Stimulated activated CD4-positive, alpha-beta T cell treated with anti-CD3 and anti-CD28 coated beads, TNF-alpha, amount 100 ng/mL, for 4 hours (primary cell): ENCODE measurements at places on chromosomes 12 and 14.

DNA sequence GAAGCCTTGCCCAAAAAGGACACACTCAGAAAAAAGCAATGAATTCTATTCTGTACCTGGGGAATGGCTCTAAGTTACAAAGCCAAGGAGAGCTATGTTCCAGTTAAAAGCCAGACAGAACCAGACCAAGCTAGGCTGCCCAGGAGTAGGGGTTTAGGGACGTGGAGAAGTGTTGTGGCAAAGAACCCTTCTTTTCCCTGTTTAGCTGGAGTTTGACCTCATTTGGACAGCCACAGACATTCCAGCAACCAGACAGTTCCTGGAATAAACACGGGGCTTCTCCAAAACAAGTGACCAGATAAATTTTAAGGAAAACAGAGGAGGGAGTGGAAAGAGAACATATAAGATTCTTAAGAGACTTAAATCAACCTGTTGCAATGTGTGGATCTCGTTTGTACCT, 62.3 kb downstream of the GCH1 start:
- no peak for DNase-seq

DNA sequence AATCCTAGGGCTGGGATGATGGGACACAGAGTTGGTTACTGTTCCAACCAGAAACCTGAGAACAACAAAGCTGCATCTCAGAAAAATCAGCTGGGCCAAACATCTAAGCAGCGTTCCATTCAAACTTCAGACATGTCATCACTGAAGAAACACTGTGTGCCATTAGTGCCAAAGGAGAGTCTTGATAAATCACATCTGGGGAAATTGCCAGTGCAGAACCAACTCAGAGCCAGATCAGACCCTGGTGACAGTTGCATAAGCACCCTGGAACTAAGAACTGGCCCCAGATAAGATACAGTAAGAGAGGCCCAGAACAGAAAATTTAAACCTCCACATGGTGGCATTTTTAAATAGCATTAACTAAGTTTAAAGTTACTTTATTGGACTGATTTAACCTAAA, 482.8 kb downstream of the PRKD1 start:
- DNase-seq, result no peak

GRCh38 chr12:119448611-119449131, 114.1 kb downstream of the CCDC60 start:
- DNase-seq, result no peak

- DNase-seq, result no peak
These were observed 19.4 kb upstream of the EVL start for GRCh38 chr14:100045642-100046344.

- DNase-seq, result no peak
These were observed 172.8 kb upstream of the LMNTD1 start for GRCh38 chr12:25725931-25726330.

DNA sequence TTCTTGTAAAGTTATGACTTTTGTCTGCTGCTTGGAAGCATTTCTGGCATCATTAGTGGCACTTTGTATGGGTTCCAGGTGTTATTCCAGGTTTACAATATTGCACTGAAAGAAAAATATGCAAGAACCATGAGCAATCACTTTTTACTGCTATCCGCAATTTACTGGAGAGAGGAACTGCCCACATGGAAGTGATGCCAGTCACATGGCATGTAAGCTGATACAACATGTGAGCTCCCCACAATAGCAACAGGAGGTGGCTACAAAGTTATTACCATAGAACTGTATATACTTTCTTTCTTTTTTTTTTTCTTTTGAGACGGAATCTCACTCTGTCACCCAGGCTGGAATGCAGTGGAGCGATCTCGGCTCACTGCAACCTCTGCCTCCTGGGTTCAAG, 1012.1 kb downstream of the BCL11B start:
- no peak for DNase-seq

DNA sequence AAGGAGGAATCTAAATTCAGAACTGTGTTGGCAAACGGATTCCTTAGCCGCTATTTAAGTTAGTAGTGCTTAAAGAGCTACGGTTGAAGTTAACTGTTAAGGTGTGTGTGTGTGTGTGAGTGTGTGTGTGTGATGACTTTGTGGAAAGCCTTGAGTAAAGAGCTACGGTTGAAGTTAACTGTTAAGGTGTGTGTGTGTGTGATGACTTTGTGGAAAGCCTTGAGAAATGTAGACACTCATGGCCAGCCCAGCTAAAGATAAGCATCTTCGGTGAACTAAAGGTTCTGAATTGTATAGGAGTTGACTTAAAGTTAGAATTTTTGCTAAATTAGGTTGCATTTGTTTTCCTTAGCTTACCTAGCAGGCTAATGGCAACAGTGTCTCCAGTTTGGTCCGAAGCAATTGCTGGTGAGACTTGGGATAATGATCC, 1.4 kb downstream of the KTN1 start:
- DNase-seq, result no peak

GRCh38 chr12:110170535-110171185, 46.5 kb downstream of the IFT81 start:
- DNase-seq, result no peak

DNA sequence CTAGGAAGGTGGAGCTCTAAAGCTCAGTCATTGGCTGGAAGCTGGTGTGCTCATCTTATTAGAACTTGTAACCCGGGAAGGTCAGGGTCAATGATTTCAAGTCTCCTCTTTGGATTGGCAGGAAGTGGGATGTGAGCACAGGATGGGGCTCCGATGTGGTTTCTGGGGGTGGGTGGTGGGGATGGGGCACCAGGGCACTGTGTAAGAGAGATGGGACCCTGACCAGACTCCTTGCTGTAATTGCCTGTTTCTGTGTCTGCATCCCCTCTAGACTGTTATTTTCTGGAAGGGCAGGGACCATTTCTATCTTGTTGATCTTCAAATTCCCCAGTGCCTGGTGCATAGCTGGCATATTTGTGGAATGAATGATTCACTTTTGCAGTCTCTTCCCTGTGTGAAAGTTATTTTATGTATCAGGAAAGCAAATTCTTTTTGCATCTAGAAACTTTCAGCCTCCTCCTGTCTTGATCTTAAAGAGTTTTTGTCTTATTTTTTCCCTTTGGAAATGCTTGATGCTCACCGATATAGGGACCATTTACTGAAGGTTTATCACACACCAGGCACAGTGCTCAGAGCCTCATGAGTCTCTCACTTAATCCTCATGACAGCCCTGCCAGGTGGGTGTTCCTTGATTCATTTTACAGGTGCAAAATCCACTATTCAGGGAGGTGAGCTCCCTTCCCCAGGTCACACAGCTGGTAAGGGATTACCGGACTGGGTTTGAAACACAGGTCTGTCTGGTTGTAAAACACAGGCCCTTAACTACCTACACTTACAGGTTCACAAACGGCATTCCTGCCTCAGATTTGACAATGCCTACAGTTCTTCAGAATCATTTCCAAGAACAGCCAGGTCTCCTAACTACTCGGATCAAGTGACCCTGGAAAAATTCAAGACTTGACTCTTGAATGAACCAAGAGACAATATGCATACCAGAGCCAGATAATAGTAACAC, 86.9 kb upstream of the IGF1 start:
- DNase-seq, result no peak

GRCh38 chr14:88868558-88869159, 44.2 kb downstream of the TTC8 start:
- no peak for DNase-seq

DNA sequence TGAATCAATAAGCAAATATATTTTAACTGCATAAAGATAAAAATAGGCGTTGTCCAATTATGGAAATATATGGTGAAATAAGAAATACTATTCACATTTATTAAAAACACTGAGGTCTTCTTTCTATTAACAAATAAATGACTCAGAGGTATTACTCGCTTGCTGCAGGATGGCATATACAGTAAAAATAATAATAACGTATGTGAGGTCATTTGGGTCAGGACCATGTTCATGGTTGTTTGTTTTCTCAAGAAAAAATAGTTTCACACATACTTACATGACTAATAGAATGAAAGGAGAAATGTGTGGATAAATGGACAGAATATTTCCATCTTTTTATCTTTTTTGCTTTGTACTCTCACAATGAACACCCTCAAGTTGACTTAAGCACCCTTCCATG, 46.5 kb upstream of the RTL1 start:
- no peak for DNase-seq

DNA sequence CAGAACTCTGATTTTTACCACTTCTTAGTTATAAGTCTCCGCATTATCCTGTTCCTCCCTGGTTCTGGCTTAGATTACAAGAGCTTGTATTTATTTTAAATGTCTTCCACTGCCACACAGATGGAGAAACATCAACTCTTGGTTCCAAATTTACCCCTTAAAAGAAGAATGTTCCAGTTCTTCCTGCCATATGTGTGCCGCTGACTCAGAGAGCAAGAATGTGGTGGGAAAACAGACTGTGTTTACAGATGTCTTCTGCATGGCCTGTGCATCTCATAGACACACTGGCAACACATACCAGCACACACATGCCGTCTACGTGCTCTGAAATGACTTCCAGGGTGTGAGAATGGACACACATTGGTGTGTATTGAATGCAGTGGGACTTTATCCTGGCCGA, 383.0 kb downstream of the LRIG3 start:
- no peak for DNase-seq

GRCh38 chr12:31477687-31478086, 113.2 kb downstream of the DENND5B start:
- DNase-seq, result no peak

- no peak for DNase-seq
These were observed 8.3 kb upstream of the TTC5 start for GRCh38 chr14:20314026-20314425.

DNA sequence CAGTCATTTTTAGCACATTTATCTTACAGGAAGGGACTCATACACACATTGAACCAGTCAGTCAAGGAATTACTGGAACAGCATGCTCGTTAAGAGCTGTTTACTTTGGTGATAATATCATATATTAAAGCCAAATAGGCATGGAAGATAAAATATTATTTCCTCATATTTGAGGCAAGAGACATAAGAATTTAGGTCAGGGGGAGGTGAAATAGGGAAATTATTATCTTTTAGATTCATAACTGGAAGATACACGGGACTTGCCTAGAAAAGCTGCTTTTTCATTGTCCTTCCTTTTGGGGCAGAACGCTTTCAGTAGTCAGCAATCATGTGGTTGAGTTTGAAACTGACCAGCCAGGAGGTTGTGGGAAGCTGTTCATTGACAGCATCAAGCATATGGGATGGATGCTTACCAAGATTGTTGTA, 72.5 kb downstream of the NTN4 start:
- no peak for DNase-seq

GRCh38 chr12:42534184-42534838, 55.2 kb downstream of the PRICKLE1 start:
- no peak for DNase-seq

DNA sequence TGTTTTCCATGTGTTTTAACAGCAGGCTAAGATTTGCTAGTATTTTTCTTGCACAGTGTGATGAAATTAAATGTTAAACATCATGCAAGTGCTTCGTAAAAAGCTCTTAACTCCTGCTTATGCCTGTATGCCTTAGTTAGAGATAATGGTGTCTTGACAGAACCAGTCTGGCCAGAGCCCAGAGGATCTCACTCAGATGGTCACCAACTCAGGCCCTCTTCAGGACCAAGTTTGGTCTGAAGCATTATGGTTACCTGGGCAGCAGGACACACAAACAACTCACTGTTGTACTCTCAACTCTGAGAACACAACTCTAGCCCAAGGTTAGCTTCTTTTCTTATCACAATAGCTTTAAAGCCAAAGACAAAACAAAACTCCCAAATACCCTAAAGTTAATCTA, 115.4 kb downstream of the KIF21A start:
- DNase-seq, result no peak

GRCh38 chr12:124323771-124324530, 29.1 kb downstream of the RFLNA start:
- DNase-seq, result no peak

DNA sequence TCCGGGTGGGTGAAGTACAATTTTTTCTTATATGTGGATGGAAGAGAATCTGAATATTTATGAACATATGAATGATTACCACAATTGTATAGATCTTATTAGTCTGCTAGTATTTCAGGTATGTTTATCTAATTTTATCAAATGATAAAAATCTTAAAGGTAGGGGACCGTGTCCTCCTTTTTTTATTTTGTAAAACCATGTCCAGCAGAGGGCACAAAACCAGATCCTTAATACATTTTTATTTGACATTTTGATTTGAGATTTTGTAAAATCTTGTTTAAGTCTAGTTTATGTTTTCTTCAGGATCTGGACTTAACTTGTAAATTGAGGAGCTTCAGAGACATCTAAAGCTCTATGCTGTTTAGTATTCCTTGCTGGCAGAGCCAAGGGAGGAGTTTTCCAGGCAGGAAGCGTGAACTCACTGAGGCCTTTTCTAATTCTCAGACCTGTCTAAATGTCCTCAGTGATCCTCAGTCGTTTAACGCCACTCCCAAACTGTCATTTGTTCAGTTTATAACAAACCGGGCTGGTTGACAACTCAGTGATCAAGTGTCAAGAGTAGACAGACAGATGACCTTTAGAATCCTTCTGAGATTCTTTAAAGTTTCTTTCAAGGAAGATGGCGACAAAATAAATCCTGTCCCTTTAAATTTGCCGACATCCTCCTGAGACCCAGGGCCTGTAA, 263.9 kb downstream of the KTN1 start:
- DNase-seq, result no peak

- no peak for DNase-seq
These were observed 106.7 kb downstream of the PRMT8 start for GRCh38 chr12:3597526-3598210.

GRCh38 chr12:46660719-46661109, 165.1 kb downstream of the SLC38A4 start:
- no peak for DNase-seq

DNA sequence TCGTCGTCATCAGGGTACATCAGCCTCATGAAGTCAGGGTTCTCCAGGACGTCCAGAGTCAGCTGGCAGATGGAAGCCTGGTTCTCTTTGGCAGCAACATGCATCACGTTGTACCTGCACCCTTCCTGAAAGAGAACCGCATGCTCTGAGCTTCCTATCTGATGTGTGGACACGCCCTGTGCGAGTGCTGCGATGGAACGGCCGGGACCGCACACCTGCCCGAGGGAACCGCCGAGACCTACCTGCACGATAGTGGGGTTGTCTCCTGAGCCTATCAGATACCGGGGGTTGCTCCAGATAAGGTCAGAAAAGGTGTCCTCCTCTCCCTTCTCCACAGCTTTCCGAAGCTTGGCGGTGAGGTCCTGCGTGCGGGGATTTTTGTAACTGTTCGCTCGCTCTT, 13.7 kb downstream of the ANKLE2 start:
- DNase-seq, result no peak

GRCh38 chr12:105226219-105226618, 9.8 kb downstream of the APPL2 start:
- no peak for DNase-seq

- no peak for DNase-seq
These were observed 16.3 kb upstream of the BEGAIN start for GRCh38 chr14:100603341-100604120.
